Activated CD8-positive, alpha-beta memory T cell treated with anti-CD3 and anti-CD28 coated beads, Interleukin-2, amount 50 U/mL, for 4 hours (primary cell): ENCODE measurements at places on chromosomes 11 and 22.

DNA sequence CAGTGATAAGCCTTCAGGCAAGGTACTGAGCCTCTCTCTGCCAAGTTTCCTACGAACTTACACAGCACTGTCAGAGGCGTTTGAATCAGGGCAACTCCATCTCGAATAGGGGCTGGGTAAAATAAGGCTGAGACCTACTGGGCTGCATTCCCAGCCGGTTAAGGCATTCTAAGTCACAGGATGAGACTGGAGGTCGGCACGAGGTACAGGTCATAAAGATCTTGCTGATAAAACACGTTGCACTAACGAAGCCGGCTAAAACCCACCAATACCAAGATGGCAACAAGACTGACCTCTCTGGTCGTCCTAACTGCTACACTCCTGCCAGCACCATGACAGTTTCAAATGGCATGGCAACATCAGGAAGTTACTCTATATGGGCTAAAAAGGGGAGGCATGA lies 20.4 kb upstream of the POGLUT3 start:
- no peak for DNase-seq

GRCh38 chr11:95085117-95085816 lies 4.4 kb upstream of the ENDOD1 start:
- no peak for DNase-seq

GRCh38 chr11:25576320-25576719 lies 755.6 kb upstream of the ANO3 start:
- no peak for DNase-seq

- no peak for DNase-seq
These were observed 85.7 kb downstream of the CSNK2A3 start for GRCh38 chr11:11267312-11267711.

GRCh38 chr11:36605221-36606216 lies 7.5 kb upstream of the RAG2 start:
- no peak for DNase-seq

- DNase-seq, result no peak
These were observed 251.8 kb downstream of the TENM4 start for GRCh38 chr11:79189055-79189454.

- DNase-seq, result peak; percentile 90
These were observed 6.7 kb downstream of the CENPM start for GRCh38 chr22:41939981-41940831.

DNA sequence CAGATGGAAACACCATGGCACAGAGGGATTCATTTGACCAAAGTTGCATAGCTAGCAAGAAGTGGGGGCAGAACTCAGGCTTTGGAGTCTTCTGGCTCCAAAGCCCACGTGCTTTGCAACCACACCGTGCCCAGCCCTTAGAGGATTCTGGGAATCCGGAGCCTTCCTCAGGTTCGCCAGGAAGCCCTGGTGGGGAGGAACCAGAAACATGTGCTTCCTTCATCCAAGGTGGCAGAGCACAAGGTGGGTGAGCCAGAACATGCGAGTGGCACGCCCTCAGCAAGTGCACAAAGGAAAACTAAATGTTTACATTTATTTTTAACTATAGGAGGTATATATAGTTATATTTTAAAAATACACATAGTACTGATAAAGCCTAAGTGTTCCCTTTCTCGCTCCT lies 151.9 kb upstream of the NECTIN1 start:
- no peak for DNase-seq

- no peak for DNase-seq
These were observed 44.5 kb downstream of the PDE3B start for GRCh38 chr11:14687943-14688627.

DNA sequence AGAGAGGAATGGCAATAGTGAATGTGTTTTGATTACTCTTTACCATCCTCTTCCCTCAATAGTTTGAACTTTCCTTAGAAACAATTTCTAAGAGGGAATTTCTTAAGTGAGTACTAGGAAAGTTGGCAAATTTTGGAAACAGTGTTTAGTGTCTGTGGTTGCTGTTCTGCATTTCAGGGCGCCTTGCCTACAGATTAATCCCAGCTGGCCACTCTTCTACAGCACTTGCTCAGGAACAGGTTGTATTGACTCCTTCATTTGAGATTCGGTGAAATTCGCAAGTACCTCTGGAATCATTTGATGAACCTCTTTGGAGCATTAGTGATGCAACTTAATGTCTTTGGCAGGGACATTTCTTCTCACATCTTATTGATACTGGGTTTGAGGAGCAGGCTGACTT lies 28.3 kb downstream of the JAM3 start:
- no peak for DNase-seq

DNA sequence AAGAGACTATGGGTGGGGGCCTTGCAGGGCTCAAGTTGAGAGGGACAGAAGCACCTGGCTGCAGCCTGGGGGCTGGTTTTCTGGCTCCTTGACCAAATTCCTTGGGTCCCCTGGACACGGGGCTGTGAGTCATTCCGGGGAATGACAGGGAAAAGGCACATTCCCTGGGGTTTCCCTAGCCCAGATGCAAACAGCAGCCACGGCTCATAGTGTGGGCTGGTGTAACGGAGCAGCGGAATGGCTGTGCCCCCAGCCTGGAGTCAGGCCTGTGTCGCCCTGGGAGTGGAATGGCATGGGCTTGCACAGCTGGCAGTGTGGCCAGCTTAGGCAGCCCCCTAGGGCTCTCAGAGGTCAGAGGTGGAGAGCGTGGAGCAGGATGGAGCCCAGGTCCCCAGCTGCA lies 77.6 kb upstream of the KCNQ1OT1 start:
- no peak for DNase-seq

DNA sequence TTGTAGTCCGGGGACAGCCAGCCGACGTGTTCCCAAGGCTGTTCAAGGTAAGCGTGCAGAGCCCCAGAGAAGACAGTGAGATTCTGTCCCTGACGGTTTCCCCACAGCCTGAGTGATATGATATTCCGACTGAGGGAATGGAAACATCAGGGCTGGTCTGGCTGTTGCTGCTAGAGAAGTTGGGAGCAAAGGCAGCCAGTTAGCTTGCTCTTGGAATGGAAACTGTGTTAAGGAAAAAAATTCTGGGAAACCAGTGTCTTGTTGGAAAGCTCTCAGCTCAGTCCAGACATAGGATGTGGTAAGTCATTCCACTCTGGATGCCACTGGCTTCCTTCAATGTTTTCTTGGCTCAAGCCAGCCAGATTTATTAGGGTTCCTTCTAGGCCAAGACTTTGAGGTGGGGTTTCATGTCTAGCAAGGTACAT lies 8.8 kb downstream of the CRY2 start:
- DNase-seq, result no peak

- no peak for DNase-seq
These were observed 7.2 kb downstream of the ARHGEF12 start for GRCh38 chr11:120343429-120343828.

DNA sequence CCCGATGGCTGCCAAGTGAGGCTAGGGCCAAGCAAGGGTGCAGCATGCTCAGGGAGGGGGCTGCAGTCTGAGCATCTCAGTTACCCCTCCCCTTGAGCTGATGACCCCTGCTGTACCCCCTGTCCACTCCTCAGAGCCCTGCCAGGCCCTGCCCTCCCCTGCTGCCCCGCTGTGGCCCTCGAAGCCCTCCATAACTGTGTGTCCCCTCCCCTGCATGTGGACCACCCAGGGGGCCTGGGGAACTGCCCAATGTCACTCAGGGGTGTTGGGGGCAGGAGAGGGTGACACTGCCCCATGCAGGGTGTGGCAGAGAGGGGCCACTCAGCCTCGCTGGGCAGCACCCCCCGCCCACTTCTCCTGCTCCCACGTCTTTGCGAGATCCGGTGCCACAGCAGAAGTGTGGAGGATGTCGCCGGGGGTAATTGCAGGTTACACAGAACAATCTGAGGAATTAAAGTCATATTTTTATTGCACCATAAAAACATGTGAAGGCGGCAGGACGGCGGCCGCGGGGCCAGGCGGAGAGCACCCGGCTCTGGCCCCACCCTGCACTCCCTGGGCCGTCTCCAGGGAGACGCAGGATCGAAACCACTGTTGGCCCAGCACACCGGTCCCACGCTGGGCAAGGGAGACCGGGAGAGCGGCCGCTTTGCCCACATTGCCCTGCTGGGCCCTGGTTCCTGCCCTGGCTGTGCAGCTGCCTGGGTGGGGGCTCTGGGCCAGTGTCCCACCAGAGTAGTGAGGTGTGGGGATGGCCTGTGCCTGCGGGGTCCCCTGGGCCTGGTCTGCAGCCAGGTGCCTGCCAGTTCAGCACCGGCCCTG lies 18.7 kb upstream of the GNB1L start:
- DNase-seq, result peak; percentile 12

DNA sequence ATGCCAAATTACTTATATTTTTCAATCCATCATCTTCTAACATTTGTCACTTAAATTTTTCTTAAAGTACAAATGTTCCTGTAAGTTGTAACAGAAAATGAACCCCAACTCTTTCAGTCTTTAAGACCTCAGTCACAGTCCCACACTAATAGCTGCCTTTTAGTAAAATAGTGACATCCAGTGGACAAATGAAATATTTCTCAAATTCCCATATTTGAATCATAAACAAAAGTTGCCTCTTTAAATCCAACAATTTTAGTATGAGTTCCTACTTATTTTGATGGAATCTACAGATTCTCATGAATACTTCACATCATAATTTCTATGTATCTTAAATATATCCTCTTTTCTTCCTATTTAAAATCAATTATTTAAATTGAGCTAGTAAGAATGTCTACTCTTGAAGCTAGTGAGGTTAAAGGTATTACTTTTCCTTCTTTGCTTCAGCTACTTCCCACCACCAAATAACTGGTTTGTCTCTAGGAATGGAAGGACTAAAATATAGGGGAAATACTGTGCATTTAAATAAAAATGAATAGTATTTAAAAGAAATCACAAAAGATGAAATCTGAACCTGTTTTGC lies 9.2 kb downstream of the LIN7C start:
- no peak for DNase-seq
